ENCODE measurements at places on chromosomes 2 and 18. TPM values are rescaled to one million over a fixed set of nuclear protein-coding genes. Genes with fewer than 3 reads are reported as not detected.

The HNRNPA3 gene
- 67.6 TPM for total RNA-seq

The ZFP36L2 gene
- 8.3 TPM for total RNA-seq

The ARHGAP15 gene
- 0.11 TPM for total RNA-seq

- no peak for DNase-seq
Observed at GRCh38 chr2:219252084-219252483, 959 bp upstream of the TUBA4B start.

- DNase-seq: no peak
Observed at GRCh38 chr2:228782281-228782680, 488.8 kb downstream of the PID1 start.

- DNase-seq: no peak
Observed at GRCh38 chr2:229137066-229137465, 134.0 kb downstream of the PID1 start.

GRCh38 chr2:146481629-146482028 is 1363.2 kb upstream of the ACVR2A start:
- peak; percentile 57 for DNase-seq

DNA sequence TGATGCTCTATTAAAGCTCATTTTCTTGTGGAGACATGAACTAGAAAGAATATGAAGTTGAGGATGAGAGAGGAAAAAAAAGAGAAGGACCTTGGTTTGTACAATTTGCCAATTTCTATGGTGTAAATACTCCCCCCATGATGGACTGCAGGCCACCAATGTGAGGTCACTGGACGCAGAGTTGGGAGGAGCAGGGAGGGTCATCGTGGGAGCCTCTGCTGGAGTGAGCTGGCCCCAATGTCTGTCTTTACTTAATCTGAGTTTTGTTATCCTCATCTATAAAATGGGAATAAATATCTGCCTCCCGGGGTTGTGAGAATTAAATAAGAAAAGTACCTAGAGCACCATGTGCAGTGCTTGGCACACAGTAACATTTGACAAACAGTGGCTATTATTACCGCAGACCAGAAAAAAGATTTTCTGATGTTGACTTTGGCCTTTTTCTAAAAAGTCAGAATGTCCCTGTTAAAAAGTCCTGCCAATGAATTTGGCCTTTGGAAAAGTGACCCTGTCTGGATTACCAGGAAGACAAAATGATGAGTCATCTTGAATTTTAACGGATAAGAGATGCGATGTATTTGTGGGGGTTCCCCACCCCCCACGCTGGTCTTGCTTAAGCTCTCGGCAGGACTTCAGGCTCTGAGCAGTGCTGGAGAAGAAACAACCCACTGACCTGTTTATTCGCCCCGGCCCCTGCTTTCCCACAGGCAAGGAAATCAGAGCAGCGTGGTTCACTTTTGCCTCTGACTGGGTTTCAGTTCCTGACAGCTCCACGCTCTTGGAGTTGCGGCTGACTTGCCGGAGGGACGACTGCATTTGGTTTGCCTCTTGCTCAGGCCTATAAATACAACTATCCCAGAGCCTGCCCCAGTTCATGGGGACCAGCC is 50.3 kb upstream of the FOSL2 start:
- DNase-seq: peak; percentile 77
